ENCODE measurements at places on chromosomes 13 and 19.
A peak's percentile ranks its signal among the peaks of the same experiment; 100 is the strongest.

DNA sequence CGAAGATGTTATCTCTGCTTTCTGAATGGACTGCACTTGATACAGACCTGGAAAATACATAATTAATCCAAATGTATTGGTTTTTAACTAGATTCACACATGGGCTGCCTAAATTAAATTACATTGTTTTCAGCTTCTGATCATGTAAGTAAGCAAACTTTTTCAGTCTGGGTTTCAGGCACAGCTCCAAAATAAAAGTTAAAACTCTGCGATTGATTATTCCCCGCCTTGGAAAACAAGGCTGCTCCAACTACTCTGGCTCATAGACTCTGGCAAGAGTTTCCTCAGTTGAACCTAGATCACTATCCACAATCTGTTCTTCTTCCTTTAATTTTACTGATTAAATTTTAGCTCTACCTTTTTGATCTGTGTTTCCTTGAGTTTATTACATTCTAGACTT is 526.0 kb upstream of the SPRY2 start:
- no peak for DNase-seq

DNA sequence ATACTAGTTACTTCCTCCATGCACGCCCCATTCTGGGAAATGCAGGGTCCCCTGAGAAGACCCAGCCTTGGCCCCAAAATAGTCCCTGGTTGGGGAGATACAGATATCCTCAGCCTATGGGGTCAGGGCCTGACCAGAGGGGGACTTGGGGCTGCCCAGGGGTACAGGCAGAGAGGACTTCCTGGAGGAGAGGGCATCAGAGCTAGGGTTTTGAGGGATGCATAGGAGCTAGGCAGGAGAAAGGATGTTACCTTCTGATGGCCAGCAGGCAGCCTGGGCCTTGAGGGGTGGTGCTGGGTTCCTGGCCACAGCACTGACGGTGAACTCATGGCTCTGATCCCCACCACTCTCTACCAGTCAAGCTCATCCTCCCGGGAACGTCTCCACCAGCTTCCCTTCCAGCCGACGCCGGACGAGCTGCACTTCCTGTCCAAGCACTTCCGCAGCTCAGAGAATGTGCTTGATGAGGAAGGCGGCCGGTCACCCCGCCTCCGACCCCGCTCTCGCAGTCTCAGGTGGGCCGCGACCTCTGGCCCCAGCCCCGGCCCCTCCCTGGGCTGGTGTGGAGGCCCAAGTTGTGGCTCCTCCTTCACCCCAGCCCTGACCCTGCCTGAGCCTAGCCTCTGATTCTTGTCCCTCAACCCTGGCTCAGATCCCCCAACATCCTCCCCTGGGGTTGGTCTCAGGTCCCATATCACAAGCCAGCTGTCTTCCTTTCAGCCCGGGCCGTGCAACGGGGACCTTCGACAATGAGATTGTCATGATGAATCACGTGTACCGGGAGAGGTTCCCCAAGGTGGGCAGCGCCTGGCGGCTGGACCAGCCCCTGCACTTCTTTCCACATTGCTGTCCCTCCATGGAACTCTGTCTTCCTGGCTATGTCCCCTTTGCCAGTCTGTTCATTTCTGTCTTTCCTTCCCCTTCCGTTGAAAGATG is 25.6 kb downstream of the MAST3 start:
- DNase-seq = no peak

GRCh38 chr13:28271056-28271840 is 132.9 kb downstream of the PAN3 start:
- DNase-seq = no peak

DNA sequence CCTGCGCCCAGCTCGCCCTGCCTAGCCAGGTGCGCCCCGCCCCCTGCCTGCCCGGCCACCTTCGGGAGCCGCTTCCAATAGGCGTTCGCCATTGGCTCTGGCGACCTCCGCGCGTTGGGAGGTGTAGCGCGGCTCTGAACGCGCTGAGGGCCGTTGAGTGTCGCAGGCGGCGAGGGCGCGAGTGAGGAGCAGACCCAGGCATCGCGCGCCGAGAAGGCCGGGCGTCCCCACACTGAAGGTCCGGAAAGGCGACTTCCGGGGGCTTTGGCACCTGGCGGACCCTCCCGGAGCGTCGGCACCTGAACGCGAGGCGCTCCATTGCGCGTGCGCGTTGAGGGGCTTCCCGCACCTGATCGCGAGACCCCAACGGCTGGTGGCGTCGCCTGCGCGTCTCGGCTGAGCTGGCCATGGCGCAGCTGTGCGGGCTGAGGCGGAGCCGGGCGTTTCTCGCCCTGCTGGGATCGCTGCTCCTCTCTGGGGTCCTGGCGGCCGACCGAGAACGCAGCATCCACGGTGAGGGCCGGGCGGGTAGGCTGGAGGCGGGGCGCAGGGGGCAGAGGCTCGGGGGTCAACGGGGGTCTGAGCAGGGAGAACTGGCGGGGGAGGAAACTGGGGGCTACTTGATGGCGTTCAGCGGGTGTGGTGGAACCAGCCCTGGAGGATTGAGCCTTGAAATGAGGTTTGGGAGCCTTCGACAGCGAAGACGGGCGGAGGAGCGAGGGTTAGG is at the start of gene SPINT2:
SPINT2 (plus strand) TSS at position 88 of the 727 bp plus-strand sequence; CDS start at position 408, 320 bp downstream.
- no peak for DNase-seq

DNA sequence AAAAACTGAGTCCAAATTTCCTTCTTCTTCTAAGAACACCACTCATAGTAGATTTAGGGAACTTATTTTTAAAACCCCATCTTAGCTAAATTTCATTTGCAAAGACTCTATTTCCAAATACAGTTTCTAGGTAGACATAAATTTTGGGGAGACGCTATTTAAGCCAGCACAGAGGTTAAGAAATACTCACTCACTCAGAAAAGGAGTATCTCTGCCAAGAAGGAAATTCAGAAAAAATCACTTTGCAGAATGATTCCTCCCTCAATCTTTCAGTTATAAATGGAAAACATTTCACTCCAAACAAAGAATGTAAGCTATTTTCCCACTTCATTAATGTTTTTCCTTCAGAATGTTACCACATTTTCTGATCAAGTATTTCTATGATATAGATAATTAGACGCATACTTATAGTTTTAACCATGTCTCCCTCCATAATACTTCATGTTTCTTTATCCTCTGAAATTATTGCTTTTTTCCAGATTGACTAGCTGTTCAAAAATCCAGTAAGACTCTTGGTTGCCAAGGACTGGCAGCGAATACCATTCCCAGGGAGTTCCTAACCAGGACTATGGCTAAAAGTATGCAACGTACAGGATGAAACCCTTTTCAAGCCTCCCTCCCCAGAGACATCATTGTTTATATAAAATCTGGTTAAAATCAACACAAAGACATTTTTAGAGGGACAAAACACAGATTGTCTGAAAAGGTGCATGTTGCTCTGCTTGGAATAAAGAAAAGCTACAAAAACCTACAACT is 52.5 kb upstream of the RXFP2 start:
- no peak for DNase-seq

GRCh38 chr19:46529622-46530451 is 34.2 kb upstream of the PNMA8B start:
- no peak for DNase-seq

DNA sequence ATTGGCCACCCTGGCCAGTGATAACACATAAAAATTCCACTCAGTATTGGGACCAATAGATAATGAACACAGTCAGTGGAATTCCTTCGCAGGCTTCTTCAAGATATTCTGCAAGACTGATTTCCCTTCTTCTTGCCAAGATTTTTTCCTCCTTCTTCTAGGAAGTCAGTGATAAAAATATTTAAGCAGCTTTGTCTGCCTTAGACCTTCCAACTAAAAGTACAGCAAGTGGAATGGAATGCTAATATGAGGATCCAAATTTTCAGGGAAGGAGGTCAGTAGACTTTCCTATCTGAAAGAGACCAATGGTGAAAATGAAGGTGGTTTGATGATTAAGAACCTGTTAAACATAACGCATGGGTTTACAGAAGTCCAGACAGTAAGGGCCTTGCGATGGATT is 9.6 kb downstream of the STARD13 start:
- DNase-seq = no peak

GRCh38 chr13:35159041-35159440 is 217.0 kb downstream of the NBEA start:
- no peak for DNase-seq

DNA sequence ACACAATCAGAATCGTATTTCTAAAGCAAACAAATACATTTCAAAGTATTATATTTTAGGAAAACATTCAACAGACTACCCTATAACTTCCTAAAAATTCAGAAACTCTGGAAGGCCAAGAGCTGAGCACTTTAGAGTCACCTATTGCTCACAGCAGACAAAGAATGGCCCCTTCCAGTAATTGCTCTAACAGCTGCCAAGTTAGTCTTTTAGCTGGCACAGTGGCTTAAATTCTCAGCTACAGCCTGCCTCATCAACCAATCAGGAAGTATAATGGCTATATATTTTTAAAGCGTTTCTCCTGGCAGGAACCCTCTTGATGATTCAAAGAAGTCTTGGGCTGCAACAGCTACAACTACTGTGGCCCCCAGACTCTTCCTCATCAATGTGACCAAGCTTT is 14.9 kb upstream of the SLITRK5 start:
- no peak for DNase-seq

GRCh38 chr13:35025314-35025713 is 83.2 kb downstream of the NBEA start:
- DNase-seq = no peak

GRCh38 chr13:33034882-33035520 is 18.8 kb downstream of the KL start:
- DNase-seq = peak; percentile 50

DNA sequence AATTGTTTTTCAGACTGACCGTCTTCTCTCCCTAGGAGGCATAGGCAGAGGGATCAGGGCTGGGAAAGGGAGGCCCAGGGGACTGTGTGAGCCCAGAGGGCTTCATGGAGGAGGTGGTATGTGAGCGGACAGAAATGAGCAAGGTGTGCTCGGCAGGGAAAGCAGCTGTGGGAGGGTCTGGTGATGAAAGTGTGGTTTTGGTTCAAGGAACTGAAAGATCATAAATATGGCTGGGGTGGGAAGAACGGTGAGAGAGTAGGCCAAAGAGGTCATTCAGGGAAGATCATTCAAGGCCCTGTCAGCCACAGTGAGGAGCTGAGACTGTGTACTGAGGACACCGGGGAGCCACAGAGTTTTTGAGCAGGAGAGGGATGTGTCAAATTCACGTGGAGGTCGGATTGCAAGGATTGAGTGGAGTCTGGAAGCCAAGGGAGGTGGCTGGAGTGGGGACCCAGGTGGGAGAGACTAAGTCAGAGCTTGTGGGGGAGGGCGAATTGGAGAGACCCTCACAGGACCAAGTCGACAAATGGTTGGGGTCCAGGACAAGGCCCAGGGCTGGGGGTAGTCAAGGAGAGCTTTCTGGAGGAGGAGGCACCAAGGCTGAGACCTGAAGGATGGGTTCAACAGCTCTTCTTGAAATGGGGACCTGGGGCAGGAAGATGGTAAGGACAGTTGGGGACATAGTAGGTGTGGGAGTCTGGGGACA is 7.6 kb downstream of the PLD3 start:
- no peak for DNase-seq

DNA sequence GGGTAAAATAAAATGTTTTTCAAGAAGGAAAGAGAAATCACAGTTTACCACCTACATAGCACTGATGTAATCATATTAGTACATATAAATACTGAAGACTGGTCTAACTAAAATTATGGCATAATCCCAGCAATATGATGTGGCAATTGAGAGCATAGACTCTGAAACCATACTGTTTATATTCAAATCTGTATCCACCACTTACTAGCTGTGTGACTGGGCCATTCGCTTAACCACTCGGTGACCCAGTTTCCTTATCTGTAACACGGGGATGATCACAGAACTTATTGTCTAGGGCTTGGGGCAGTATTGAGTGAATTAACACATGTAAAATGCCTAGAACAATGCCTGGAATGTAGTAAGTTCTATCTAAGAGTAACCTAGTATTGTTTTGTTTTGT is 13.1 kb upstream of the GTF3A start:
- no peak for DNase-seq

DNA sequence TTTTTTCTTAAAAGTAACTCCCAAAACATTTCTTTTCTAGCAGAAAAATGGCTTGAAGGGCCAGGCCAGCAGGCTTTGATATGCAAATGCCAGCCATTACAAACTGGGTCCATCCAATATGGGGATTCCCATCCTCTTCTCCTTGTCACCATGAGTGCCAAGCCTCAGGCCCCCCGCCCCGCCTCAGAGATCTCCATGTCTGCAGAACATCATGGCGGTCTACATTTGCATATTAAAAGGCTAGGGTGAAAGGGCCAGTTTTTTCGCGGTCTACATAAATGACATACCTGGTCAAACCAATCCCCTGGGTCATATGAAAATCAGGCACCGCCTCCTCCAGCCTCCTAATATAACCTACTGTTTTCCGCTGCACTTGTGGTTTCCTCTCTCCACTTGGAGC is 1327.6 kb downstream of the UQCRFS1 start:
- no peak for DNase-seq

GRCh38 chr13:39144941-39145533 is 106.8 kb downstream of the NHLRC3 start:
- peak; percentile 43 for DNase-seq

GRCh38 chr13:88429862-88430261 is 758.7 kb downstream of the SLITRK5 start:
- DNase-seq = no peak

GRCh38 chr19:2532252-2533071 is 56.5 kb downstream of the GADD45B start:
- DNase-seq = peak; percentile 59

GRCh38 chr19:23917856-23918255 is 3.2 kb downstream of the ZNF726 start:
- DNase-seq = no peak

DNA sequence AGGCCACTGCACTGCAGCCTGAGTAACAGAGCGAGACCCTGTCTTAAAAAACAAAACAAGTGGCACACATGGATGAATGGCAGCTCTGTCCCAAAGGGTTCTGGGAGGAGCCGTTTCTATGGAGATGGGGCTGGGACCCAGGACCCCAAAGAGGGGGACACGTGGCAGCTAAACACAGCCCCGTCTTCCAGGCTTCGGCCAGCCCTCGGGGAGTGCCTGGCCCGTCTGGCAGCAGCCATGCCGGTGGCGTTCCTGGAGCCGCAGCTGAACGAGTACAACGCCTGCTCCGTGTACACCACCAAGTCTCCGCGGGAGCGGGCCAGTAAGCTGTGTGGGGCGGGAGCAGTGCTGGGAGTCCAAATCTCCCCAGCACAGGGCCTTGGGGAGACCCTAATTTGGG is 82.4 kb downstream of the RYR1 start:
- no peak for DNase-seq

GRCh38 chr13:30409886-30410704 is 12.2 kb upstream of the UBE2L5 start:
- DNase-seq = no peak

DNA sequence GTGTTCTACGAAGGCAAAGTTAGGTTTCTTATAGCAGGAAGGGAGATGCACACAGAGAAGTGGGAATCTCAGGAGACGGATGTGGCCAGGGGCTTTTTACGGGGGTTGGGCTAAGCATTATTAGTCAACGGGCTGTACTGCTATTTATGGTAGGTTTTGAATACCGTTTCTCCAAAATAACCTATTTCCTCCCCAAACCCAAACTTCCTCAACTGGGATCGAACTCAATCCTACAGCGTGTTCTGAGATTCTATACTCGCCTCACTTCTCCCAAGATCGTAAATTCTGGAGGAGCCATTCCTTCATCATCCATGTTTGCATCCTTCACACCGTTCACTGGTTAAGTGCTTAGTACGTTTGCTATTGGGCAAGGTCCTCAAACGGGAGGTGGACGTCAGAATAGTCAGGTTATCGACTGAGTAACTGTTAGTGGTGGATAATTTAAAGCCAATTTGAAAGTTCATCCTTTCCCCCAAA is 1.2 kb upstream of the TRIM13 start:
- DNase-seq = no peak
